ENCODE measurements at places on chromosomes 5 and 9.

DNA sequence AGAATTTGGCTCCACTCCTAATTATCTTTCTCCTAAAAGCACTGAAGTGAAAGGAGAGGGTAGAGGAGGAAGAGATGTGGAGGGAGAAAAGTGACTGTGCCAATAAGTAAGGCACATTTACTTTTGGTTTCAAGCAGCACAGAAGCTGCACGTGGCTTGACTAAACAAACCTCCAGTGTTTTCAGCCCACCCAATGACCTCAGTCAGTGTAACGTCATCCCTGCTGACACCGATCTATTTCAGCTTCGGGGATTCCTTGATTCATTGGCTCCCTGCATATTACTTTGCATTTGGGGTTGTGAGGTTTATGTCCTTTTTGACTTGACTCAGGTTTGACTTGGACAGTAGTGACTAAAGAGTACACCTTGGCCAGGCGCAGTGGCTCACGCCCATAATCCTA is 35.6 kb upstream of the NIM1K start:
- no peak for DNase-seq

- DNase-seq: no peak
Measured at GRCh38 chr5:3535414-3536211, 60.0 kb upstream of the IRX1 start.

DNA sequence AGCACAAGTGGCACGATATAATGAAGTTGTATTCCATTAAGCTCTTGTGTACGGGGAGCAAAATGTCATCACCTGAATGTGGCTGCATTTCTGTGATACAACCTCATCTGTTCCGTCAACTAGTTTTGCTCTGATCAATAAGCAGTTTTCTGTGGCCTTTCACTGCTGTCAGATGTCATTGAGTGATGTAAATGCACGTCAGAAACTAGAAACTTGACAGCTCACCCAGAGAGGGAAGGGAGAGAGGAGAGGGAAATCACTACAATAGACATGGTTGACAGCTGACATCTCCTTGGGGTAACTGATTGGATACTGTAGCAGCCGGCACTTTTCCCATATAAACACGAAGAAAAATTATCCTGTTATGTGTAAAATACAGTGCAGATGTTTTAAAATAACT is 62.7 kb downstream of the SNX24 start:
- no peak for DNase-seq

DNA sequence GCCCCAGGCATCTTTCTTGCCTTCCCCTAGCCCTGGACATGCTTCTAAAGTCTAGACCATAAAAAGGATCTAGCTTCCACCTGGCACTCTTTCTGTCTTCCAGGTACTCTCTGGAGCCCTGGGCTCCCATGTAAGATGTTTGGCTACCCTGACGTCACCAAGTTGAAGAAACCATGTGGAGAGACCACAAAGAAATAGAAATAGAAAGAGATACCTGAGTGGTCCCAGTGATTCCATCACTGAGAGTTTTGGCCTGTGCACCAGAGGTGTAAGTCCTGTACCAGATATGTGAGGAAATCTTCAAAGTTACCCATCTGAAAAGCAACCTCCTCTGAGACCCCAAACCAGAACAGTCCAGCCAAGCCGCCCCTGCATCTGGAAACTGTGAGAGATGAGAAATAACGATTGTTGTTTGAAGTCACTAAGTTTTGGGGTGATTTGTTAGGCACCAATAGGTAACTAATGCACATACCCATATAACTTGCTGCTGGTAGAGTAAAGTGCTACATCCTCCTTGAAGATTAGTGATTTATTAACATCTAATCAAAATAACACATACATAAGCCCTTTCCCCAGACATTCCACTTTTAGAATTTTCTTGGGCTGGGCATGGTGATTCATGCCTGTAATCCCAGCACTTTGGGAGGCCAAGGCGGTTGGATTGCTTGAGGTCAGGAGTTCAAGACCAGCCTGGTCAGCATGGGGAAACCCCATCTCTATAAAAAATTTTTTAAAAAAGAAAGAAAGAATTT is 85.7 kb upstream of the LHFPL2 start:
- DNase-seq: no peak

DNA sequence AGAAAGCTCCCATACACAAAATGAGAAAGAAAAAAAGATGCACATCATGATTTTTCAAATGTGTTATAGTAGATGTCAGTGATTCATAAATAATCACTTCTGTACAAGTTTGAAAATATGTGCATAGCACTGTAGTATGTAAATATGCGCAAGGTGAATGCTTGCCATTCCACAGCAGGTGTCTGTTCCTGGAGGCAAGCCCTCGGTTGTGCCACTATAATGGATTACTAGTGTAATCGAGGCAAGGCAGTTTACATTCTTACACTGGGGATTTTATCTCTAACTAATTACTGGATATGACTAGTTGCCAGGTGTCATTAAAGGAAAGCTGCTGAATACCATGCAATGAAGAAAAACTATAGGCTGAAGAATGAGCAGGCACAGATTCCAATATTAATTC is 93.6 kb downstream of the ARHGEF28 start:
- DNase-seq: no peak

GRCh38 chr5:141876628-141877355 is 1.4 kb downstream of the PCDH1 start:
- DNase-seq: no peak

DNA sequence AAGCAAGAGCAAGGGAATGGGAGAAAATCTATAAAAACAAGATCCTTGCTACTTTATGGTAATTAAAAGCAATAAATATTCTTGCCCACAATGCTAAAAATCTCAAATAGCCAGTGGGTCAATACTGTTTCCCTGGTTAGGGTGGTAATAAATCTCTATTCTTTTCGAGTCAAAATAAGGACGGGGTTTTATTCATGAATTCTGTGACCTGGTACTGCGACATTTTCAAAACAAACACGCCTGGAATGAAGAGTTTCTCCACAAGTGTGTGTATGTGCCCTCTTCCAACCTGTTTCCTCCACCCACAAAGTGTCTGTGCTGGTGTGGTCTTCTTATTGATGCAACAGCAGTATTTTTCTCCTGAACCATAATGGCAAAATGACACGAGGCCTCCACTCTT is 358.8 kb upstream of the BRINP1 start:
- no peak for DNase-seq

GRCh38 chr9:123326662-123327093 is 29.3 kb upstream of the CRB2 start:
- DNase-seq: no peak

DNA sequence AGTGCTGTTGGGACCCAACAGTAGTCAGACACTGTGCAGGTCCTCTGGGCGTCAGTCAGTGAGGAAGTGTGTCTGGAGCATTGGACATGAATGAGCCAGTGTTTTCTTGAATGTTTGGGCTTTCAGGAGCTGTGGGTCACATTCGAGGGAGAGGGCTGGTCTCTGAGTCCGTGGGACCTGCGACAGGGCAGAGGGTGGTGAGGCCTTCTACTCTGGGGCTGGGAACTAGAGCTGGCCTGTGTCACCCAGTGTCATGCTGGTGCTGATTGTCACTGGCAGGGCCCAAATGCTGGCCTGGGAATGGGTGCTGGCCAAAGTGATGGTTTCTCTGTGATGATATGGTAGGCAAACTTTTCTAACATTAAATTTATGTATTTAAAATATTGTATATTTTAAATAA is 10.3 kb downstream of the POLR1E start:
- no peak for DNase-seq

- no peak for DNase-seq
Measured at GRCh38 chr9:7636838-7637467, 162.6 kb downstream of the DMAC1 start.

DNA sequence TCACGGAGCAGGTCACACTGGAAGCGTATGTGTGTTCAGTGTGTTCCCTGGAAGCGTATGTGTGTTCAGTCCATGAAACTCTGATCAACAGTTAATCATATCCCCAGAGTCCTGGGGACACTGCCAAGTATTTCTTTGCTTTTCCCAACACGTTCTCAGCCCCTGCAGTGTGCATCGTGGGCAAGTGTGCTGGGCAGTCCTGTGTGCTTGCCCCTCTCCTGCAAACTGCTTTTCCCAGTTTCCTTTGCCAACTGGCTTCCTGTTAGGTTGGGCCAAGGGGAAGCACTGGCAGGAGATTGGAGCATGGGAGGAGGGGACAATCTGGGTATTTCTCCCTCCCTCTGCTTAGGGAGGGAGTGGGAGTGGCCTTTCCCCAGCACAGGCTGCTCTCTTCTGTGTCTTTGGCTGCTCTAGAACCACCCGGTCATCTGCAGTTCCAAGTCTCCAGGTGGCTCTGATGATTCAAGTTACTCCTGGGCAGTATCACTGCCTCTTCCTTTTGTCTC is 36.8 kb upstream of the NEK6 start:
- DNase-seq: no peak
